Stimulated activated naive B cell treated with anti-CD40 and anti-IgM and Interleukin-4, amounts not matched to agents 10 μg/mL and 1 μg/mL and 100 μg/mL, for 72 hours (primary cell): ENCODE measurements at places on chromosomes 7 and 10.

GRCh38 chr10:78175444-78176015 lies 141.9 kb downstream of the RPS24 start:
- H3K36me3 ChIP-seq, result no peaks in the 10 kb centered on the region
- H3K27ac ChIP-seq, result no peak overlapping the region
- no peaks in the 10 kb centered on the region for H3K4me1 ChIP-seq

- H3K27me3 ChIP-seq, result peaks cover 4% of the 10 kb centered on the region
- H3K4me3 ChIP-seq, result no peak overlapping the region
- H3K4me1 ChIP-seq, result peaks cover 16% of the 10 kb centered on the region
Measured at GRCh38 chr10:6379015-6379776, 176.5 kb downstream of the PFKFB3 start.

DNA sequence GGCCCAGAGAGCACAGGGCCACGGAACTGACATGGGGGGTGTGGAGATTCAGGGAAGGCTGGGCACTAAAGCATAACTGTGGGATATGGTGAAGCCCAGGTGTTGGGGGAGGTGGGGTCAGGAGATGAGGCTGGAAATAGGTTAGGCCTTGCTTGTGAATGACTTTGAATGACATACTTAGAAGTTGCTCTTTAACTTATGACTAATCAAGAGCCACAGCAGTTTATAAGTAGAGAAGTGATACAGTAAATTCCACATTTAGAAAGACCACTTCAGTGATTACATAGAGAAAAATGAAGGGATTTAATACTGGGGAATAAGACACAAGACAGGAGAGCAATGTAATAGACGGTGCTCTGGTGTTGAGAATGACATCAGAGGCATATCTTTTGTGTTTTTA lies 120.8 kb upstream of the SEC61G start:
- no peaks in the 10 kb centered on the region for H3K4me1 ChIP-seq
- H3K4me3 ChIP-seq, result no peak overlapping the region
- H3K36me3 ChIP-seq, result no peaks in the 10 kb centered on the region
- no peaks in the 10 kb centered on the region for H3K27me3 ChIP-seq

DNA sequence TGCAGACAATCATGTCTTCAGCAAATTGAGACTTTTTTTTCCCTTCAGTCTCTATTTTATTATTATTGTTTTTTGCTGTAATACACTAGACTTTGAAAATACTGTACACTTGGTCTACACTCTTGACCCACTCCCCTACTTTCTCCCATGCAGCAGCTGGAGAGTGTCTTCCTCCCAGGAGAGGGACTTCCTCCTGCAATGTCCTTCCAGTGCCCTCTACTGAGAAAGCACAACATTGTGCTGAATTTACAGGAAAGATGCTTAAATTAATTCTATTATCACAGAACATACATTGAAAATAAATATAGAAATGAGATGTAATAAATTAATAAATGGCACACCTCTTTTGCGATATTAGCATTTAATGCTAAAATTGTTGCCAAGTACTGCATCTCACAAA lies 411.3 kb downstream of the CCSER2 start:
- no peak overlapping the region for H3K27ac ChIP-seq
- H3K4me1 ChIP-seq, result no peaks in the 10 kb centered on the region
- H3K4me3 ChIP-seq, result no peak overlapping the region
- DNase-seq, result no peak
- no peaks in the 10 kb centered on the region for H3K27me3 ChIP-seq

DNA sequence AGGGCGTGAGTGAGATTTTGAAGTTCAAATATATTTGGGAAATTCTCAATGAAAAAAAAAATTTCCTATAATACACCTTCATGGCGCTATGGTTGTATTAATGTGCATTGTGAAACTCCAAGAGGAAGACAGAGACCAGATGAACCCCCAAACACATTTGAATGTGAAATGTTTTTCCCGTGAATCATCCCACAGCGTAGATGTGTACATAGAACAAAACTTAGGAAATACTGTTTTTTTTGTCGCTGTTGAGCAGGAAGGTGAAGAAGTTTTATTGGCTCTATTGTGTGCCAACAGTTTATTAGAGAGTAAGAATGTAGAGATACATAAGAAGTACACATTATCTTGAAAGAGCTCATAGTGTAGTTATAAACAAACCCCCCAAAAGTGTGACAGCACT lies 134.0 kb downstream of the KCND2 start:
- no peak for DNase-seq
- H3K27ac ChIP-seq, result no peak overlapping the region
- H3K4me3 ChIP-seq, result no peak overlapping the region
- H3K27me3 ChIP-seq, result no peaks in the 10 kb centered on the region
- no peaks in the 10 kb centered on the region for H3K36me3 ChIP-seq

GRCh38 chr7:19121977-19122588 lies 4.6 kb upstream of the TWIST1 start:
- peaks cover 5% of the 10 kb centered on the region for H3K4me1 ChIP-seq
- no peak overlapping the region for H3K4me3 ChIP-seq
- H3K27ac ChIP-seq, result no peak overlapping the region

DNA sequence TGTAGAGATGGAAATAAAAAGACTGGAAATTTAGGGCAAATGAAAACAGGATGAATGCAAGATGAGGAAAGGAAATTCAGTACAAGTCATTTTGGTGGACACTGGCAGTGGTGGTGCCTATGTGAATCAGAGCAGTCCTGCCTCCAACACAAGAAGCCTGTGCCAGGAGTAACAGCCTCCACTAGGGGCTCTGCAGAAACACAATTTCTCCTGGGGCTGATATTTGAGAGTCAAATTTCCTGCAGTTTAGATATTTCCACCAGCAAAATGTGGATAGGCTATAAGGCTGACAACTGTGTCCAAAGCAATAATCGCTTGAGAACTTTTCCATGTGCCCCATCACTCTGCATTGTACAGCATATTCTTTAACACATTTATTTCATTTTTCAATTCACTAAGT lies 4.7 kb upstream of the PLXDC2 start:
- H3K27me3 ChIP-seq, result peaks cover 24% of the 10 kb centered on the region
- H3K4me3 ChIP-seq, result no peak overlapping the region
- peaks cover 5% of the 10 kb centered on the region for H3K4me1 ChIP-seq
- no peak for DNase-seq
- no peaks in the 10 kb centered on the region for H3K36me3 ChIP-seq
- no peak overlapping the region for H3K27ac ChIP-seq

DNA sequence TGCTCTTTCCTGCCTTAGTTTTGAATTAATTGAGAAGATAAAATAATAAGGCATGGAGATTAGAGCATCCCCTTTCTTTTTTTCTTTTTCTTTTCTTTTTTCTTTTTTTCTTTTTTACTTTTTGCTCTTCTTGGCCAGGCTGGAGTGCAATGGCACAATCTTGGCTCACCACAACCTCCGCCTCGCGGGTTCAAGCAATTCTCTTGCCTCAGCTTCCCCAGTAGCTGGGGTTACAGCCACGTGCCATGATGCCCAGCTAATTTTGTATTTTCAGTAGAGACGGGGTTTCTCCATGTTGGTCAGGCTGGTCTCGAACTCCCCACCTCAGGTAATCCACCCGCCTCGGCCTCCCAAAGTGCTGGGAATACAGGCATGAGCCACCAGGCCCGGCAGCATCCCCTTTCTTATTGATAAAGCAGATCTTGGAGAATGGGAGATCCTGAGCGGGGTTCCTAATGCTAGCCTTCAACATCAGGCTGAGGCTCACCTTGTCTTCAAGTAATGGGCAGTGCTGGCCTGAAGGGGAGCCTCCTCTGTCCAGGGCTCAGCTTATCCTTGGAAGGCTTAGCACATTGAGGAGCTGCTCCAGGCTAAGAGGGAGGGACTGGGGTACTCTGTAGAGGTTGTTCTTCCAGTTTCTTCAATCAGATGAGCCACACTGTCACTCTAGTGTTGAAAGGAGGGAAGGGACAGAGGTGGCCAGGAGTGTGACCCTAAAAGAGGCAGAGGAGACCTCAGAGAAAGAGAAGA lies 27.9 kb downstream of the GSTO2 start:
- H3K4me1 ChIP-seq, result peaks cover 10% of the 10 kb centered on the region
- H3K4me3 ChIP-seq, result no peak overlapping the region
- H3K27ac ChIP-seq, result no peak overlapping the region
- peaks cover 24% of the 10 kb centered on the region for H3K27me3 ChIP-seq

DNA sequence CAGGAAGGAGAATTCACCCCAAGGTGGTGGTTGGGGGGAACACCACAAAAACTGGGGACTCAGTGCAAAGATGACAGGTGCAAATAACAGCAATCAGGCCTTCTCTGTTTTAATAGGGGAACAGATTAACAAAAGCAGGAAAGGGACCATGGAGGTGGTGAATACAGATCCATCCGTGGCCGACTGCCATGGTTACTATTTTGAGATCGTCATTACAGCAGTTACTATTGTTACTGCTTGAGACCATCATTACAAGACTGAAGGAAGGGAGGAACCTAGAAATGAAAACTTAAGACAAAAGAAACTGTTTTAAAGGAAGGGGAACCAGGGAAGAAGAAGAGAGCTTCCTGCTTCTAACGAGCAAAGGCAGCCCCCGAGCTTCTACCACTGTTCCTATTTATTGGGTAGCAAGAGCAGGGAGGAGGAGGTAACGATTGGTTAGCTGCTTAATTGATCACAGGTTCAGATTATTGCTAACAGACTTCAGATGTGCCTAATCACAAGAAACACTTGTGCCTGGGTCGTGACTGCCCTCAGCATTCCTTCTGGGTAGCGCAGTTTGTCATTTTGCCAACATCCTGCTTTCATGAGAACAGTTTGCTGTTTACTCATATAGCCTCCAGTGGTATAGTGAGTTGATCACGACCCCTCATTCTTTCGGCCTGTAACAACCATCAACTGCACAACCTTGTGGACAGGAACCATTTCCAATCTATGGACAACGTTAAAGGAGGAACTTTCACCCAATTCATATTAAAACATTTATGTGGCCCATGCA lies 216.3 kb downstream of the CHCHD3 start:
- peaks cover 13% of the 10 kb centered on the region for H3K4me1 ChIP-seq
- no peak overlapping the region for H3K4me3 ChIP-seq
- DNase-seq, result no peak
- H3K27ac ChIP-seq, result no peak overlapping the region
- peaks cover 28% of the 10 kb centered on the region for H3K36me3 ChIP-seq

GRCh38 chr7:28556025-28556424 lies 143.7 kb downstream of the CREB5 start:
- H3K27me3 ChIP-seq, result peaks cover 31% of the 10 kb centered on the region
- H3K36me3 ChIP-seq, result no peaks in the 10 kb centered on the region
- no peak overlapping the region for H3K4me3 ChIP-seq
- no peak overlapping the region for H3K27ac ChIP-seq

DNA sequence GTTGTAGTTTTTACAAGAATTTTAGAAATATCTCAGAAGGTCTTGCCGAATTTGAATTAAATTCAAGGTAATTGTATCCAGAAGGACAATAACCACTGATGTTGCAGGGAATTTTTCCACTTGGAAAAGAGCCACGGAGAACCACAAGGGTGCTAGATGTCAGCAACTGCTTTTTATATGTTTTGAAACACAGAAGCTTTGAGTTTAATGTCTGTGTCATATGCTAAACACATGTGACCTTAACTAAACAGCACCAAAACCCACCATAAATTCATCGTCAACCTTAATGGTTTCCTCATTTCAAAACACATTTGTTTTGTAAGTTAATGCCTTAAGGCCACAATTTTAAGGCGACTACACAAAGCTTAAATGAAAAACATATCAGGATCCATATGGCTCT lies 106.9 kb downstream of the COL28A1 start:
- no peak overlapping the region for H3K4me3 ChIP-seq
- H3K27me3 ChIP-seq, result peaks cover 9% of the 10 kb centered on the region
- peaks cover 2% of the 10 kb centered on the region for H3K4me1 ChIP-seq
- DNase-seq, result no peak

DNA sequence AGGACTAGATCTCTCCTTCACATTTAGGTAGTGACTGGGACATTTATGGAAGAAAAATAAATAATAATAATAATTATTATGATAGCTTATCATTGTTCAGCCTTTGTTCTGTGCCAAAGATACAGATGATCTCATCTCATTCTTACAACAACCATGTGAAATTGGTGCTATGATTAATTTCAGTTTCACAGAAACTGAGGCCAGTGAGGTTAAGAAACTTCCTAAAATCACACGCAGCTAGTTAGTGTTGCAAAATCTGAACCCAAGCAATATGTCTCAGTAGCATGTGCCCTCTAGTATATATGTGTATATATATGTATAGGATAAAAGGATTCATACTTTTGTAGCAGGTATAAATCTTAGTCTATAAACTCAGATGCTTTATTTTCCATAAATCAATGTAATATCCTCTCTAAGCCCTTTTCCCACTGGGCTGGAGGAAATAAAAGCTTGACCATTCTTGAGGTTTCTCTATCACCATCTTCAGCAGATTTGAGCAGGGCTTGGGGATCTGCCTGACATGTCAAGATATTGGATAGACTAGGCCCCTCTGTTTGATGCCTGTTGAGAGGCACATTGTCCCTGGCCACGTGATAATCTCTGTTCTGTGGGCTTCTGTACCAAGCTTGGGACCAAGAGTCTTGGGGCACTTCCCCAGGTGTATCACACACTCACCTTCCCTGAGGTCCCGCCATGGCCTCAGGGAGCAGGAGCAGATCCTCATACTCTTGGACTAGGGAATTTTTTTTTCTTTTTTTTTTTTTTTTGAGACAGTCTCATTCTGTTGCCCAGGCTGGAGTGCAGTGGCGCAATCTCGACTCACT lies 172.6 kb upstream of the NRP1 start:
- no peaks in the 10 kb centered on the region for H3K4me1 ChIP-seq
- H3K27me3 ChIP-seq, result no peaks in the 10 kb centered on the region
- no peaks in the 10 kb centered on the region for H3K36me3 ChIP-seq
- DNase-seq, result no peak

DNA sequence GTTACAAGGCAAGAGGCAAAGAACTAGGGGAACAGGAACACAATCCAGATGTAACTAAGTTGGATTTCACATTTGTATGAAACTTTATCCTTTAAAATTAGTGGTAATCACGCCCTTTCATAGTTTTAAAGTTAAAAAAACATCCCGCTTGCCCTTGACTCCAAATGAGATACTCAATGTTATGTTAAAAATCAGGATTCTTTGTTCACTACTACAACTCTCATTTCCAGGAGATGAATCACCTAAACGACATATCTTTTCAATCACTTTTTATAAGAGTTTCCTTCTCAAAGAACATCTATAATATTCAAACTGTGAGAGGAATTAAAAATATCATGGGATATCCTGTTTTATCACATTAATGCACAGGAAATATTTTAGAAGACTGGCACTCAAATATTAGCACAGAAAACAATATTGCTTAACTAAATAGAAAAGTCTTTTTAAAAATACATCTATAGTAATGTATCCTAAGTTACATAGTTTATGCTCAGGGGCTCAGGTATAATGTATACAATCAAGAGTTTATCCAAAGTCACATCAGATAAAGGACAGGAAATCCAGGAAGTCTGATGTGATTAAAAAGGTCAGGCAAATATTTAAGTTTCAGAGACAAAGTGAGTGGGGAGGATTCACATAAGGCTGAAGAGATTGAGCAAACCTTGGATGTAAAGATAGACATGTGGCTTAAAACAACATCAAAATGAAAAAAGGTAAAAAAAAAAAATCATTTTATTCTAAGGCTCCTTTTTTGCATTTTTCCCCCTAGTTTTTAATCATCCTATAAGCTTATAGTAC lies 41.9 kb downstream of the CADPS2 start:
- H3K4me3 ChIP-seq, result no peak overlapping the region
- H3K36me3 ChIP-seq, result no peaks in the 10 kb centered on the region
- DNase-seq, result no peak
- no peak overlapping the region for H3K27ac ChIP-seq
- H3K4me1 ChIP-seq, result no peaks in the 10 kb centered on the region
